Cardiac muscle cell (in vitro differentiated cells and primary cell): ENCODE measurements at places on chromosomes 6 and 20. TPM values are rescaled to one million over a fixed set of nuclear protein-coding genes. Genes with fewer than 3 reads are reported as not detected.

GRCh38 chr6:2890976-2891767, 11.9 kb downstream of the SERPINB9 start:
- DNase-seq: no peak
- H3K36me3 ChIP-seq: no peaks in the 10 kb centered on the region
- H3K27me3 ChIP-seq: no peaks in the 10 kb centered on the region
- H3K27ac ChIP-seq: no peak overlapping the region
- H3K4me1 ChIP-seq: no peaks in the 10 kb centered on the region
- H3K4me3 ChIP-seq: no peak overlapping the region

GRCh38 chr6:98747273-98747672, 87.1 kb upstream of the POU3F2 start:
- H3K27ac ChIP-seq: no peak overlapping the region
- DNase-seq: no peak
- no peak overlapping the region for H3K4me3 ChIP-seq
- no peaks in the 10 kb centered on the region for H3K27me3 ChIP-seq

- no peaks in the 10 kb centered on the region for H3K36me3 ChIP-seq
- H3K27ac ChIP-seq: no peak overlapping the region
- DNase-seq: no peak
- H3K4me3 ChIP-seq: no peak overlapping the region
- peaks cover 10% of the 10 kb centered on the region for H3K4me1 ChIP-seq
Measured at GRCh38 chr20:6480328-6481200, 286.9 kb upstream of the BMP2 start.

DNA sequence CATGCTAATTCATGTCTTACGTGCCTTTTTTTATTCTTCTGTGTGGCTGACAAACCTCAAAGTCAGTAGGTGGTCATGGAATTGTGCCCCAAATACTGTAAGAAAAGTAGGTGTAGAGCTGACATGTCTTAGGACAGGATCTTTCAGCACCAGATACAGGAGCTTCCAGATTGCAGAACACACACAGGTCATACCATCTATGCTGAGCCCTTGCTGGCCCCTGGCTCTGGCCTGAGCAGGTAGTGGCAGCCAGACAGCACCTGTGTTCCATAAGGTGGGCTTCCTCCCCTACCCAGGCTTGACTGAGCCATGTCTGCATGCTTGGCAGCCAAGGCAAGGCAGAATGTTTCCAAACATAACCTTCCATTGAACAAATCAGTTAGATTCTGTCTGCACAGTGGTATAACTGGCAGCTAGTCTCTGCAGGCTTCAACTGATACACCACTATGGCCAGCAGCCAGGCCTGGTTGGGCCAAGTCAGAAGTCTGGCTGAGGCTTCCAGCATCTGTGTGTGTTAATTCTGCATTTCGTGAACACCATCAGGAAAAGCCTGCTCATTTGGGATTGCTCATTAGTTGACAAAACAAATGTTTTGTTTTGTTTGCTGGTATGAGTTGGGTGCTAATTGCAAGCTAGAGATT, 366.5 kb downstream of the FOXA2 start:
- DNase-seq: no peak
- H3K4me1 ChIP-seq: peaks cover 23% of the 10 kb centered on the region
- no peak overlapping the region for H3K4me3 ChIP-seq
- peaks cover 4% of the 10 kb centered on the region for H3K27me3 ChIP-seq

DNA sequence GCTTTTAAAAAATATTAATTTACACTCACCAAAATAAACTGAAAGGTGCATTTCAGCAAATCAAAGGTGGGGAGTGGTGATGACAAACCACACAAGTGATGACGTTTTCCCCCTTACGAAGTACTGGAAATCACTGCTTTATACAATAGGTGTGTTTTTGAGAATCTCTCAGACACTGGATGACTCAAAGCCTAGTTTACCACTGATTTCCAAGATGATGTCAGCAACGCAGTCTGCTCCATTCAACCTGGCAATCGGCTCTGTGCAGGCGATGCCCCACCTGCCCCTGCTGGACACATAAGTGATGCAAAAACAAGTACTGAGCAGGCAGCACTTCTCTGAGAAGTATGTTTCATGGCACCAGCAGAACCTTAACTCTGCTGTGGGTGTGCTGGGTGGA, 114.4 kb downstream of the SOD2 start:
- no peaks in the 10 kb centered on the region for H3K36me3 ChIP-seq
- H3K27ac ChIP-seq: no peak overlapping the region
- no peaks in the 10 kb centered on the region for H3K27me3 ChIP-seq
- no peak for DNase-seq

GRCh38 chr6:105817370-105817769, 268.8 kb upstream of the PRDM1 start:
- H3K4me3 ChIP-seq: no peak overlapping the region
- no peaks in the 10 kb centered on the region for H3K4me1 ChIP-seq
- no peaks in the 10 kb centered on the region for H3K36me3 ChIP-seq
- no peaks in the 10 kb centered on the region for H3K27me3 ChIP-seq

GRCh38 chr20:59571151-59571550, 33.2 kb upstream of the PHACTR3 start:
- H3K4me3 ChIP-seq: no peak overlapping the region
- no peak for DNase-seq
- no peaks in the 10 kb centered on the region for H3K4me1 ChIP-seq
- H3K27me3 ChIP-seq: peaks cover 19% of the 10 kb centered on the region
- no peak overlapping the region for H3K27ac ChIP-seq

GRCh38 chr6:2931055-2931454, 27.9 kb upstream of the SERPINB9 start:
- no peak overlapping the region for H3K4me3 ChIP-seq
- H3K36me3 ChIP-seq: no peaks in the 10 kb centered on the region
- no peak overlapping the region for H3K27ac ChIP-seq
- peaks cover 16% of the 10 kb centered on the region for H3K4me1 ChIP-seq
- DNase-seq: no peak
- no peaks in the 10 kb centered on the region for H3K27me3 ChIP-seq

DNA sequence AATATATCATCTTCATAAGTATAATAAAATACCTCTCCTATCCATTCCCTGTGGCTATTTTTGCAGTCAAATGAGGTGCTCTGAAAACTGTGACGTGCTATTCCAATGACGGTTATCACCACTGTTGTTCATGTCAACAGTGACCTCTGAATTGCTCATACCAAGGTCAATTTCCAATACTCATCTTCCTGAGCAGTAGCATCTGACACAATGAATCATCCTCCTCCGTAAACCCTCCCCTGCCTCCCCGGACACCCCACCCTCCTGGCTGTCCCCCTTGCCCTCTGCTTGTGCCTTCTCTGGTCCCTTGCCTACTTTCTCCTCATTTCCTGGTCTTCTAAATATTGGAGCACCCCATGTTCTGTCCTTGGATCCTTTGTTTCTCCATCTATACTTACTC, 77.7 kb upstream of the SLC22A23 start:
- no peaks in the 10 kb centered on the region for H3K36me3 ChIP-seq
- H3K27ac ChIP-seq: no peak overlapping the region
- no peak overlapping the region for H3K4me3 ChIP-seq

GRCh38 chr6:146363838-146364607, 179.6 kb upstream of the RAB32 start:
- no peak overlapping the region for H3K4me3 ChIP-seq
- no peaks in the 10 kb centered on the region for H3K36me3 ChIP-seq
- no peak overlapping the region for H3K27ac ChIP-seq
- H3K4me1 ChIP-seq: no peaks in the 10 kb centered on the region
- no peak for DNase-seq

Gene TOX2
- polyA plus RNA-seq: 0.32 and 0.84 TPM in 2 replicates

Gene NKX2-2
- not detected in 2 replicates for polyA plus RNA-seq

Gene EGFL8
- polyA plus RNA-seq: 10.1 and 15.2 TPM in 2 replicates

Gene TRIM10
- polyA plus RNA-seq: not detected in 2 replicates

Gene RNF144B
- polyA plus RNA-seq: 0.48 and 0.60 TPM in 2 replicates

Gene E2F1
- 26.7 and 61.4 TPM in 2 replicates for polyA plus RNA-seq

Gene DTNBP1
- 41.6 and 44.7 TPM in 2 replicates for polyA plus RNA-seq

Gene PNLDC1
- polyA plus RNA-seq: 0.09 and 0.31 TPM in 2 replicates

Gene HCK
- polyA plus RNA-seq: not detected in 2 replicates

Gene ADGB
- not detected in 2 replicates for polyA plus RNA-seq

Gene TMC2
- polyA plus RNA-seq: not detected in 2 replicates

Gene SLC17A3
- not detected in 2 replicates for polyA plus RNA-seq
